ENCODE measurements at places on chromosomes 3 and 15. TPM values are rescaled to one million over a fixed set of nuclear protein-coding genes. Genes with fewer than 3 reads are reported as not detected.
A peak's percentile ranks its signal among the peaks of the same experiment; 100 is the strongest.

Gene FBXO40
- total RNA-seq, result not detected

Gene CSPG5
- 1.7 TPM for total RNA-seq

DNA sequence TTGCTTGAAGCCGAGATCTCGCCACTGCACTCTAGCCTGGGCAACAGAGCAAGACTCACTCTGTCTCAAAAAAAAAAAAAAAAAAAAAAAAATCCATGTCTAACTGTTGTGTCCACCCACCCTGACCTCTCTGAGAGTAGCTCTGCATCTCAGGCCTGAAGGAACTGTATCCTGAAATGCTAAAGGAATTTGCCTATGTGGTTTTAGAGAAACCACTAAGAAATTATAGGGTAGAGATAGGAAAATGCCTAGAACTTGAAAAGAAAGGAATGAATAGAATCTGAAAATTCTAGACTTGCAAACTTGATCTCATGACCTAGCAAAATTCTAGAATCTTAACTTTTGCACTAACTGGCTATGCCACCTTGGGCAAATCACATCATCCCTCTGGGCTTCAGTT lies 217.5 kb upstream of the ROPN1 start:
- no peaks in the 10 kb centered on the region for H3K4me1 ChIP-seq
- DNase-seq, result no peak
- no peaks in the 10 kb centered on the region for H3K36me3 ChIP-seq
- H3K27ac ChIP-seq, result no peak overlapping the region

GRCh38 chr3:114420072-114420471 lies 126.2 kb downstream of the TIGIT start:
- no peaks in the 10 kb centered on the region for H3K36me3 ChIP-seq
- no peak overlapping the region for H3K27ac ChIP-seq
- H3K4me3 ChIP-seq, result no peak overlapping the region
- peak; percentile 16 for DNase-seq
- H3K4me1 ChIP-seq, result no peaks in the 10 kb centered on the region
- H3K27me3 ChIP-seq, result no peaks in the 10 kb centered on the region
